ENCODE measurements at places on chromosomes 2 and 18.

GRCh38 chr2:45889053-45889452 lies 237.6 kb downstream of the PRKCE start:
- DNase-seq = no peak

DNA sequence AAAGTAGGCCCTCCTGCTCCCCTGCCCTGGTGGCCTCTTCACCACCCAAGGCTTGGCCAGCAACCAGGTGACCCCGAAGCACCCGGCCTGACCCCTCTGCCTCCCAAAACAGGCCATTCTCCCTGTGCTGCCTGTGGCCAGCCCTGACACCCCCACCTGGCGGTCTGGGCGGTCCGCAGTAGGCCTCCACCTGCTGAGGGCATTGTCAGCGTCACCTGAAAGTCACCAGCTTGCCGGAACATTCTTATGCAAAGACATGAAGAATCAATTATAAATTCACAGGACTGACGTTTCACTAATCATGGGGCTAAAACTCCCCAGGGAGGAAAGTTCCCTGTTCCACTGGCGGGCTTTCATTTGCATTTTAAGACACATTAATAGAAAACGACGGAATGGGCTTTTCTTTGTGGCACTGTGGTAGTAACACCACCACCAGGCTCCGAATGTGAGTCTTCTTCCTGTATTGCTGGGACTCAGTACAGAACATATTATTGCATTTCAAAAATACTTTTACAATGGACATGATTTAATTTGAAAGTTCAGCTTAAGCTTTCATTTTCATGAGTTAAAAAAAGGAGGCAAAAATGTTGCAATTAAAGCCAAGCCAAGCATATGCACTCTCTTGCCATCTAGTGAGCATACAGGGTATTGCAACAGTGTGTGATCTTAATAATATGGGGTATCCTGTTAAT lies 57.4 kb downstream of the ADI1 start:
- no peak for DNase-seq

DNA sequence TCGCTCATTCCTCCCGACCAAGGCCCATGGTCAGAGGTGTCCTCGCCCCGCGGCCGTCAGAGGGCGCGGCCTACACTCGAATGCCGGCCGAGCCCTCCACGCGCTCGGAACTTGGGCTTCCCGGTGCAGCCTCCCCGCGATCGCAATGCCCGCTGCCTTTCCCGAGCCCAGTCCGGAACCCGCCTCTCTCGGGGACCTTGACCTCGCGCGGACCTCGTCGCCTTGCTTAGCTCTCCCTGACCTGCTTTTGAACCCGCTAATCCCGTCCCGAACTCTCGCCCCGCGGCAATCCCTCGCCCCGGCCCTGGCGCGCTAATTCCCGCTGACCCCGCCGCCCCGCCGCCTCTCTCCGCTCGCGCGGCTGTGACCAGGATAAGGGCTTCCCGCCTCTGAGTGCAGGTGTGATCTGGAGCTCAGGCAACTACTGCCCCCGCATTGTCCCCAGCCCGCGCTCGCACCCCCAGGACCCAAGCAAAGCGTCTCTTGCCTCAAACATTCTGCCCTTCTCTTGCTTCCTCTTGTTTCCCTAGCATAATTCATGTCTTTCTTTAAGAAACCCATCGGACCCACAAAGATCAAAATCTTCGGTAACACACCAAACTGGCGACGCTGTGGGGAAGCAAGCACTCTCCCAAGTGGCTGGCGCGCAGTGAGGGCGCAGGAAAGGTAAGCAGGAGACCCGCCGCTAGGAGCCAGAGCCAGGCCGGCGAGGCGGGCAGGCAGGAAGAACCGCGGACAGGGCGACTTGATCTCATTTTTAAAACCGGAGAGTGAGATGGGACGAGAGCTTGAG lies 46.6 kb upstream of the ATP6V1B1 start:
- no peak for DNase-seq

- DNase-seq = no peak
Observed at GRCh38 chr2:197547163-197547900, 31.5 kb downstream of the MOB4 start.

- no peak for DNase-seq
Observed at GRCh38 chr2:106138543-106139237, 55.4 kb downstream of the UXS1 start.

- no peak for DNase-seq
Observed at GRCh38 chr2:177543007-177543760, 150.6 kb downstream of the AGPS start.

Measured in activated CD8-positive, alpha-beta memory T cell treated with anti-CD3 and anti-CD28 coated beads for 1 hour (primary cell).